ENCODE measurements at places on chromosomes 1 and 21. TPM values are rescaled to one million over a fixed set of nuclear protein-coding genes. Genes with fewer than 3 reads are reported as not detected.

GRCh38 chr1:220389634-220390033 lies 117.4 kb upstream of the RAB3GAP2 start:
- DNase-seq = no peak

DNA sequence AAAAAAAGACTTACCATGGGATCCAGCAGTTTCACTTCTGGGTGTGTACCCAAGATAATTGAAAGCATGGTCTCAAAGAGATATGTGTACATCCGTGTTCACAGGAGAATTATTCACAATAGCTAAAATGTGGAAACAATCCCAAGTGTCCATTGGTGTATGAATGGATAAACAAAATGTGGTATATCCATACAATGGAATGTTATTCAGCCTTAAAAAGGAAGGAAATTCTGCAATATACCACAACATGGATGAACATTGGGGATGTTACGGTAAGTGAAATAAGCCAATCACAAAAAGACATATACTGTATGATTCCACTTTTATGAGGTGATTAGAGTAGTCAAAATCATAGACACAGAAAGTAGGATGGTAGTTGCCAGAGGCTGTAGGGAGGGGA lies 7.0 kb upstream of the TUT4 start:
- DNase-seq = no peak

GRCh38 chr1:201258763-201259230 lies 24.5 kb upstream of the PKP1 start:
- DNase-seq = no peak

DNA sequence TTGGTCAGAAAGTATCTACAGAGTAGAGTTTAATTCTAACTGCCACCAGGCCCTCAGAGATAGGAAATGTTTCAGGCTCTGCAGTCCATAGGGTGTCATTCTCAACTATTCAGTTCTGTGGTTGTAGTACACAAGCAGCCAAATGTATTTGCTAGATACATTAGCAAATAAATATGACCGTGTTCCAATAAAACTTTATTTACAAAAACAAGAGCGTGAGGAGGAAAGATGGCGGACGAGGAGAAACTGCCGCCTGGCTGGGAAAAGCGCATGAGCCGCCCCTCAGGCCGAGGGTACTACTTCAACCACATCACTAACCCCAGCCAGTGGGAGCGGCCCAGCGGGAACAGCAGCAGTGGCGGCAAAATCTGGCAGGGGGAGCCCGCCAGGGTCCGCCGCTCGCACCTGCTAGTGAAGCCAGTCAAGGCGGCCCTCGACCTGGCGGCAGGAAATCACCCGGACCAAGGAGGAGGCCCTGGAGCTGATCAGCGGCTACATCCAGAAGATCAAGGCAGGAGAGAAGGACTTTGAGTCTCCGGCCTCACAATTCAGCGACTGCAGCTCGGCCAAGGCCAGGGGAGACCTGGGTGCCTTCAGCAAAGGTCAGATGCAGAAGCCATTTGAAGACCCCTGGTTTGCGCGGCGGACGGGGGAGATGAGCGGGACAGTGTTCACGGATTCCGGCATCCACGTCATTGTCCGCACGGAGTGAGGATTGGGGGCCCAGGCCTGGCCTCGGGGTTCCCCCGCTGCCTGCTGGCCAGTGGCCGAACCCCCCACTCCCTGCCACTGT lies 286.1 kb downstream of the LRRC40 start:
- DNase-seq = no peak

DNA sequence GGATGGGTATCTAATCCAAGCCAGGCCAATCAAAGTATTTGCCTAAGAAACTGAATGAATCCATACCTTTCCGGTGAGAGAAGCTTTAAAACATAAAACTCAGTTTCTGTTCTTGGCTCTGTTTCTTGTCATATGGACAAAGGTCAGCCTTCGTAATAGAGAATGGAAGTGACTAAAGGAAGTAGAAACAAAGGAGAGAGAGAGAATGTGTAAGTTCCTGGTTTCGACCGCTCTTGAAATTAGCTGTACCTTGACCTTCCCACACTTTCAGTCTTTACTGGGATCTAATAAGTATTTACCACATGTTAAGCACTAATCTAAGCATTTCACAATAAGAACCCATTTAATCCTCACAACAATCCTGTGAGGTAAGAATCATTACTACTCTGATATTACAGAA lies 19.6 kb upstream of the CLCA4 start:
- DNase-seq = no peak

DNA sequence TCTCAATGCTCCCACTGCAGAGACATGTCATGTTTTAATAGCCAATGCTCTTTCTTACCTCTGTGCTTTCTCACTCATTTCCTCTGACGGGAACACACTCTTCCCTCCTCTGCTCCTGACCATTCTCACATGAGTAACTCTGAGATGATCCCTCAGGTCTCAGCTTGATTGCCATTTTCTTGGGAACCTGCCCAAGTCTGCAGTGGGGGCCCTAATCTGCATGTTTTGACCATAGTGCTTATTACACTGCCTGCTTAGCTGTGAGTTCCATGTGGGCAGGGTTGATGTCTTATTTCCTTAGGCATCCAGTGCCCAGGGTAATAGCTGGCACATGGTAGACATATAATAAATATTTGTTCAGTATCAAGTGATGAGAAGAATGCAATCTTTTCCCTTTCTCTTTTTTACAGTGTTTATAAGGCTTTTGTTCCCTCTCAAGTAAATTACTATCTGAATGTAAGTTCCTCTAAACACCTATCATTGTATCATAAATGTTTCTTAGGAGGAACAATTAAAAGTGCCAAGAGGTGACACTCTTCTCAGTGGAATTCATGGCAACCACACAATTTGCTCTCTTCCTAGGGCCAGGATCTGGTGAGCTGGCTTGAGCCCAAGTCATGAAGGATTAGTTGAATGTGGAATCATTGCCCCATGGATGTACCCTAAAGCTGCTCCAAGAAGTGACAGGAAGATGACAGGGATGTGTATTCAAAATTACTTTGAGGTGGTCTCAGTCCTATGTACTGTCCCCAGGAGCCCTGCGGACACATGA lies 485.4 kb upstream of the USP24 start:
- DNase-seq = no peak

- no peak for DNase-seq
Measured at GRCh38 chr1:170001266-170001665, 73.2 kb downstream of the KIFAP3 start.

- DNase-seq = no peak
Measured at GRCh38 chr1:161076410-161076809, 6.7 kb upstream of the ARHGAP30 start.

DNA sequence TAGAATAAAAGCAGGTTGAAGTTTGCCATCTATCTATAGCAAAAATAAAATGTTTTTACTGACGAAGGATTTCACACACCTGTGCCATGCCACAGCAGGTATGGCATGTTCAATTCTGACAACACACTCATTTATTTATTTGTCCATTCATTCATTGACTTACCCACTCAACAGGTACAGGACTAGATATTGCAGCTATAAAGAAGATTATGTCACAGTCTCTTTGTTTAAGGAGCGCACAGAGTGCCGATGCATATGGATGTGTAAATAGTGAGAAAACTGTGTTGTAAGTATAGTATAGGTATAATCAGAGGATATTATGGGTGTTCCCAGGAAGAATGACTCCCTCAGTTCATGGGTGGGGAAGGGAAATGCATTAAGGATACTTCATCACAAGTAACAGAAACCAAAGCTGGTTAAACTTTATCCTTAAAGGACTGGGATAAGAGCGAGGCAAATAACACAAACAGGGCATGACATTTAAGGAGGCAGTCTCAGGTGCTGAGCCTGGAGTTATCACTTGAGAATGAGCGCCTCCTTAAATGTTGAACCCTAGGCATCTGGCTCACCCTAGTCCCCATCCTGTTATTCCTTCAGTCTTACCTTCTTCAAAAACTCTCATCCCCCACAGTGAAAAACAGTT lies 7.9 kb upstream of the ZRANB2 start:
- no peak for DNase-seq

DNA sequence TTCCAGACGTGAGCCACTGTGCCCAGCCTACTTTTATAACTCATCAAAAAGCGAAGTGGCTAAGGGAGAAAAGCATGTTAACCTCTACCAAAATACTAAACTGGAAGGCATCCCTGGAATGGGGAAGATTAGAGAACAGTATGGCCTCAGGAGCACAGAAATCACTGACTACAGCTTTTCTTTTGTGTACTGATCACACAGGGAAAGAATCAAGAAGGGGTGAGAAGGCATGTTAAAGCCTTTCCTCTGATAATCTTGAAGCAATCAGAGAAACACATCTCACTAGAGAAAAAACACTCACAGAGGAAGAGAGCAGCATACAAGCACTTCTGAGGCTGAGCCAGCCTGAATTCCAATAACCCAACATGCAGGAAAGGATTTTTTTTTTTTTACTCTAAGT lies 10.7 kb downstream of the PCAT6 start:
- no peak for DNase-seq

GRCh38 chr1:201307760-201308499 lies 24.6 kb downstream of the PKP1 start:
- no peak for DNase-seq

- no peak for DNase-seq
Measured at GRCh38 chr1:47906009-47906432, 91.2 kb downstream of the TRABD2B start.

DNA sequence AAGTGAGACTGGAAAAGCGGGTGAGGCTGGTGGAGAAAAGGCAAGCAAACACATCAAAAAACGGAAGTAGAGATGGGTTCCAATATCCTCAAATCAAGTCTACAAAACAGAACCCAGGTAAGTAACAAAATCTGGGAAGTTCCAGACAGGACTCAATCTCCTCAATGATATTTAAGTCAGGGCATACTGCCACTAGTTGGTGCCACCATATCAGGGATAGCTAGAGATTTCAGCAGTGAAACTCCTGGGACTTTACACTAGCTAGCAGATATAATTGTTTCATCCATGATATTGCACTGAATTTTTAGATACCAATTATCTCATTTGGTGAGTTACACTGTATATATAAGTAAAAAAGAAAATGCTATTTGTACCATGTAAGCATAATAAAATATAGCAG lies 52.0 kb downstream of the EYA3 start:
- no peak for DNase-seq

- no peak for DNase-seq
Measured at GRCh38 chr1:7389201-7389905, 381.7 kb upstream of the VAMP3 start.

DNA sequence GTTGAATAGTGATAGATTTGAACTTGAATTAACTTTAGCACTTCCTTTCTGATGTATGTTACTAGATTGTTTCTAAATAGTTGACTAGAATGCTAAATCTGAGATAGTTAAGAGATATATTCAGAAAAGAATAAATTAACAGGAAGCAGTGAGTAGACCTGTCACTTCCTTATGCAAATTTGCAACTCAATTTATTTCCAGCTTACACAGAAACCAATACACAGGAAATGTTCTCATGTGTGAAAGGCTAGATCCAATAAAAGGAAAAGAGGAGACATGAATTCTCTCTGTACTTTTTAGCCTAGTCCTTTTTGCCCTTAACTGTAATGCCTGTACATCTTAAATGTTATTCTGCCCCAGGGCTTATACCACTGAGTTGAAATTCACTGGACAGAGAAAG lies 522.3 kb downstream of the COL11A1 start:
- DNase-seq = no peak

- DNase-seq = peak; percentile 57
Measured at GRCh38 chr1:23916209-23917131, 3.3 kb upstream of the CNR2 start.

GRCh38 chr1:241352401-241352800 lies 4.6 kb downstream of the RGS7 start:
- no peak for DNase-seq

The PTAFR gene
- total RNA-seq = 3.6 TPM

The PODN gene
- 36.5 TPM for total RNA-seq

The BECN2 gene
- not detected for total RNA-seq

All from right cardiac atrium (tissue), 5 donors.